Cerebellar cortex (tissue), 1 donor: ENCODE measurements at places on chromosomes 2 and 18.
A peak's percentile ranks its signal among the peaks of the same experiment; 100 is the strongest.

- no peak for DNase-seq
Measured at GRCh38 chr2:232688201-232688600, 8.9 kb upstream of the GIGYF2 start.

DNA sequence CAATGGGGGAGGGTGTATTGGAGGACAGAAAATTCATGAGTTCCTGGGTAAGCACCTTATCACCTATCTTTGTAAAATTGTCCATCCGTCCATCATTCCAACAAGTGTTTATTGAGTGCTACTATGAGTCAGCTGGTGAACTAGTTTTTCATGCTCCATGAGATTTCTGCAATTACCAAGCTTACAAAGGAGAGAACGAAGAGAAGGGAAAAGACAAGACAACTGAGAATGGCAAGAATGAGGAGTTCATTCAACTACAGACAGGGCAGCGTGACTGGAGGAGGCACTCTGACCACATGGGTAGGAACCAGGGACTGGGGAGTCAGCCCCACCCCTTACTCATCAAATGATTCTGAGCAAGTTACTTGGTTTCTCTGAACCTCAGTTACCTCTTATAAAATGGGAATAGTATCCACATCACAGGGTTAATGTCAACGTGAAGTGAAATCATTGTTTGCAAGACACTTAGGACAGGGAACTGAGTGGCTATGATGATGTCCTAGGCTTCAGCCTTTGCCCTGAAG lies 18.6 kb upstream of the TXNDC2 start:
- DNase-seq, result no peak

DNA sequence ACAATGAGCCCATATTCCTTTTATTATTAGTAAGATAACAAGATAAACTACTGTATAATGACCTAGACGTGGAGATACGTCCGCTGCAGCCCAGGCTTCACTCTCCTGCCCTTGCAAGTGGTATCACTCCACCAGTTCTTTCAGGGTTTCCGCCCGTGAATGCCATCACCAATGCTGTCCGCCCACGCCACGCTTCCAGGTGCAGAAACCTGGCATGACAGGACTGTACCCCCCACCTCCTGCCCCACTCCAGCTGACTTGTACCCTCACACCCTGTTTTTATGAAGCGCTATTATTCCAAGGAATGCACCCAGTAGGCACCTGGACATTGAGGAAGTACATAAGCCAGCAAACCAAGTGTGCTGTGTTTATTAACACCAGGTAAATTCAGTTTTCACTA lies 79.8 kb downstream of the MYT1L start:
- DNase-seq, result no peak

DNA sequence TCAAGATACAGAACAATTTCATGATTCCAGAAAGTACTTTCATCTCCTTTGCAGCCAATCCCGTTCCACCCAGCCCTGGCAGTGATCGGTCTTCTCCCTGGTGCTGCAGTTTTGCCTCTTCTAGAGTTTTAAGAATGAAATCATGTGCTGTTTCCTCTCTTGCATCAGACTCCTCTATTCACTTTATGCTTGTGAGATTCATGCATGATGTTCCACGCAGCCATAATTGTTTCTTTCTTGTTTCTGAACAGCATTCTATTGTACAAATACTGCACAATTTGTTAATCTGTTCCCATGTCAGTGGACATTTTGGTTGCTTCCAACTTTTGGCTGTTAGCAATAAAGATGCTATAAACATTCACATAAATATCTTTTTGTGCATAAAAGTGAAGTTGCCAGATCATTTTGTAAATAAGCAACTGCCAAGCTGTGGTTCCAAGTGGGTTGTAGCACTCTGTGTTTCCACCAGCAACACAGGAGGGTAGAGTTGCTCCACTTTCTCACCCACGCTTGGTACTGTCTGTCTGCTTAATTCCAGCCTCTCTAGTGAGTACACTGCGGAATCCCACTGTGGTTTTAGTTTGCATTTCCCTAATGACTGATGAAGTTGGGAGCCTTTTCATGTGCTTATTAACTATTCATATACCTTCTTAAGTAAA lies 104.5 kb downstream of the TWIST2 start:
- no peak for DNase-seq

DNA sequence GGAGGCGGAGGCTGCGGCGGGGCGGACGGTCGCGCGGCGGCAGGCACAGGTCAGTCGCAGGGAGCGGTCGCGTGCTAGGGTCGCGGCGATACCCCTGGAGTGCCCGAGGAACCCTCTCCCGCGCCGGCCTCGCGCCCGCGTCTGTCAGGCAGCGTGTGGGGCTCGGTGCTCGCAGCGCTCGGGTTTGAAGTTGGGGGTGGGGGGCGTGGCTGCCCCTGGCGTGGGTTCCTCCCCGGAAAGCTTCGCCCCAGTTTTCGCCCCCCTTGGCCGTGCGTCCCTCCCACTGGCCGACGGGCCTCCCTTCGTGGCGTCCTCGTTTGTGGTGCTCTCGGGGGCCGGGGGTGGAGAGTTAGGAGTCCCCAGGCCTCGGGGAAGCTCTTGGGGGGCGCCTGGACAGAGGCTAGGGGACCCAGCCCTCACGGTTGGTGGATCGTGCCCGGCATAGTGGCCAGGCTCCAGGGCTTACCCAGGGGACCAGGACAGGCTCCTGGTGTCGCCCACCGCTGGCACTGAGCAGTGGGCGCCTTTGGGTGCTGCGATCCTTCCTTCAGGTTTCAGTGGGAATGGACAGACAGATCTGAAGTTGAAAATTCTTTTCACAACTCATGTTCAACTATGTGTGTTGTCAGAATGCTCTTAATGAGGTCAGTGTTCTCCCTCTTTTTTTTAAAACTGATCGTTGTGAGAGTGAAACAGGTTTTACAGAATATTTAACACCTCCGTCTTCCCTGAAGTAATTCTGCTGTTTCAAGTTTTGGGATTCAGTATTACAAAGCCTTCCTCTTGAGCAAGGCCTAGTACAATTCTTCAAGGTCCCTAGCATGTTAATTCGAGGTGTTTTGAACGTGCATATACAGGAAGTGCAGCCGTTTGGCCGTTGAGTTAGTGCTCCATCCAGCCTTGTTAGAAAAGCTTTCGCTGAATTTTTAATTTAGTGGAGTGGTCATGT lies 604 bp downstream of the RALBP1 start:
- peak; percentile 32 for DNase-seq

DNA sequence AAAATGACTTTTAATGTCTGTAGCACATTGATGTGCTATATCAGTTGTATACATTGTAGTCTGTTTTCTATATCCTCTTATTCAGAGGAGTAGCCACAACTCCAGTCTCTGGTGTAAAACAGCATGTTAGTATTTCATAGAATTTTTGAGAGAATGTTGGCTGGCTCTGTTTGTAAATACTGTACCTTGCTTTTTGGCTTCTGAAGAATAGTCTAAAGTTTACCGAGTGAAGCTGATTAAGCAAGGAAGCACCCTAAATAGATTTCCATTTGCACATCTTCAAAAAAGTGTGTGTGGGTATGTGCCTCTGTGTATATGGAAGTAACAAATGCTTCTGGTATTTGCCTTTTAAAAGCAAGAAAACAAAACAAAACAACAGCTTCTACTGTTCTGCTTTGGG lies 50.5 kb downstream of the MAP4K4 start:
- no peak for DNase-seq

DNA sequence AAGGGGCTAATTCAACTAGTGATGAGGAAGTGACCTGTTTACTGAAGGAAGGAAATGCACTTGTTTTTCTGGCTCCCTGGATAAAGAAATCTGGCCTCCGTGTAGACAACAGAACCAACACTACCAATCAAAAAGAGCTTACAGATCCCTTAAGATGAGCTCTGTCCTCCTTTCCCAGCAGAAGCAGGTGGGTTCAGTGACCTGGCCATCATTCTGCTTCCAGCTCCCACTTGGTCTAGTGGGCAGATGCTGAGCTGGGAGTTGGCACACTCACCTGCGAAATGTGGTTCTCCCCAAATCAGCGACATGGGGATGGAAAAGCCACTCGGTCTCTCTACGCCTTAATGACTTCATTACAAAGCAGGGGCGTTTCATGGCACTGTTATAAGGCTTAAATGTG lies 132.6 kb downstream of the AFF3 start:
- DNase-seq, result peak; percentile 51
